ENCODE measurements at places on chromosomes 13 and 19.
A peak's percentile ranks its signal among the peaks of the same experiment; 100 is the strongest.

- DNase-seq: no peak
Observed at GRCh38 chr13:44133626-44134025, 240.0 kb upstream of the SERP2 start.

- no peak for DNase-seq
Observed at GRCh38 chr13:84845907-84846619, 953.2 kb downstream of the SLITRK6 start.

GRCh38 chr19:4362101-4362828 is 18.9 kb downstream of the MPND start:
- no peak for DNase-seq

- no peak for DNase-seq
Observed at GRCh38 chr19:32178956-32179355, 166.5 kb upstream of the ZNF507 start.

GRCh38 chr19:4238831-4239230 is 8.0 kb upstream of the YJU2 start:
- DNase-seq: no peak

DNA sequence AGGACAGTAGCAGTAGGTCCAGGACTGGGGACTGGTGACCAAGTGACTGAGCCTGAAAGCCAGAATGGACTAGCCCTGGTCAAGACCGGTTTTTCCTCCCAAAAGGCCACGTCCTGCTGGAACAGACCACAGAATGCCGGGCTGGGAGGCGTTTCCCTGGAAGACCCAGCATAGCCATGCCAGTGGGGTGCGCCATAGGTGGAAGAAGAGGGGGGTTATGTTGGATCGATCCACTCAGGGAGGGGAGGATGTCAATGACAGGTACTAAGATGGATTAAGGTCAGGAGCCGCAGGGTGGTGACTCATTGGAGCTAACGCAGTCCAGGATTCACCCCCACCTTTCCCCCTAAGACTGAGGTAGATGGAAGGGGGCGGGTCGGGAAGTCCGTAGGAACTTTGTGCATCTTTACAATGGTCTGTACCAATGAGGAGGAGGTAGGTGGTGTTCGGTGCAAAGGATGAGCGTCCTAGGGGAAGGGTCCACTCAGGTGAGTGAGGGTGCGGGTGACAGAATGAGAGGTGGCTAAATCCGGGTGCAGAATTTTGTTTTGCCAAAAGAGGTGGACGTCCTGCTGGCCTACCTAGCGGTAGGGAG is 21.0 kb downstream of the VASP start:
- DNase-seq: no peak

GRCh38 chr19:2337329-2337707 is 8.8 kb downstream of the SPPL2B start:
- peak; percentile 61 for DNase-seq

DNA sequence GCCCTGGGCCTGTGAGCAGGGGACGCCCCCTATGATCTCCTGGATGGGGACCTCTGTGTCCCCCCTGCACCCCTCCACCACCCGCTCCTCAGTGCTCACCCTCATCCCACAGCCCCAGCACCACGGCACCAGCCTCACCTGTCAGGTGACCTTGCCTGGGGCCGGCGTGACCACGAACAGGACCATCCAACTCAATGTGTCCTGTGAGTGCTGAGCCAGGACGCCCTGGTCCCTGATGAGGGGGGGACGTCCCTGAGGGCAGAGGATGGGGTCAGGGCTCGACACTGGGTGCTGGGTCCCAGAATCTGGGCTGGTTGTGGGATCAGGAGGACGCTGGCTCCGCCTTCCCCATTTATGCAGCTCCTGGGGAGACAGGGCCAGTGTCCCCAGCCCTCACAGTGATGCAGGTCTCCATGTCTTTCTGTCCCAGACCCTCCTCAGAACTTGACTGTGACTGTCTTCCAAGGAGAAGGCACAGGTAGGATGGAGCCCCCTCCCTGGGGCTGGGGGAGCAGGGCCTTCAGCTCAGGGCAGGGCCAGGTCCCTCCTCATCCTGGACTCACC is 2.5 kb downstream of the SIGLEC7 start:
- no peak for DNase-seq

- DNase-seq: no peak
Observed at GRCh38 chr13:105961438-105961837, 574.0 kb downstream of the EFNB2 start.

DNA sequence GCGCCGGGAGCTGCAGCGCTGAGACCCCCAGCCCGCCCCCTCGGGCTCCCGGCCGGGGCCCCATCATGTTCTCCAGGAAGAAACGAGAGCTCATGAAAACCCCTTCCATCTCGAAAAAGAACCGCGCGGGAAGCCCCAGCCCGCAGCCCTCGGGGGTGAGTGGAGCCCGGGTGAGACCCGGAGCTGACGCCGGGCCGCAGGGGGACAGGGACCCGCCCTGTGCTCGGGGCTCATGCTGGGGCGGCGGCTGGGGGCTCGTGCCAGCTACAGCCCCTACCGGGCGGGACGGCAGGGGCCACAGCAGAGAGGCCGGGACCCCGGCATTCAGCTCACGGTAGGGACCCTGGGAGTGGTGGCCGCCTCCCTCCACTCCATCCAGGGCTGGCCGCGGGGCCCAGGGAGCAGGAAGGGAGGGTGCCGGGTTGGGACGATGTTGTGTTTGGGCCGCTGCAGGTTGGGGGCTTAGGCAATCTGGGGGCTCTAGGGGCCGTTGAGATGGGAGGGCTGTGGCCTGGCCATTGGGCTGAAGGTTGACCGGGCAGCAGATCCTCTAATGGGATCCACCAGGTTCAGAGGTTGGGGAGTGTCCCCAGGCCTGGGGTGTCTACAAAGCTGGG is 482 bp downstream of the ARHGAP45 start:
- peak; percentile 51 for DNase-seq

- DNase-seq: no peak
Observed at GRCh38 chr19:2609389-2610116, 92.9 kb downstream of the GNG7 start.

- peak; percentile 52 for DNase-seq
Observed at GRCh38 chr19:54339646-54340358, 840 bp upstream of the LILRA4 start.

DNA sequence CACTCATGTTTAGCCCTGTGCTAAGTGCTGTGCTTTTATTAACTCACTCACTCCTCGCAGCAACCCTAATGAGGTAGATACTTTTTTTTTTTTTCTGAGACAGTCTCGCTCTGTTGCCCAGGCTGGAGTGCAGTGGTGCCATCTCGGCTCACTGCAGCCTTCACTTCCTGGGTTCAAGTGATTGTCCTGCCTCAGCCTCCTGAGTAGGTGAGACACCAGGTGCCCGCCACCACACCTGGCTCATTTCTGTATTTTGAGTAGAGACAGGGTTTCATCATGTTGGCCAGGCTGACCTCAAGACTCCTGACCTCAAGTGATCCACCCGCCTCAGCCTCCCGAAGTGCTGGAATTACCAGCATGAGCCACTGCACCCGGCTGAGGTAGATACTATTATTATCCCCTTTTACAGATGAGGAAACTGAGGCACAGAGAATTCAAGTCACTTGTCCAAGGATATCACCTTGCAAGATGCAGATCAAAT is 2.5 kb downstream of the ITPKC start:
- DNase-seq: no peak

- no peak for DNase-seq
Observed at GRCh38 chr13:37944869-37945442, 75.4 kb upstream of the TRPC4 start.

- DNase-seq: peak; percentile 70
Observed at GRCh38 chr19:14432791-14433553, at the start of gene PKN1. PKN1 (plus strand) TSS chr19:14433306; CDS start chr19:14433522, 216 bp downstream.

DNA sequence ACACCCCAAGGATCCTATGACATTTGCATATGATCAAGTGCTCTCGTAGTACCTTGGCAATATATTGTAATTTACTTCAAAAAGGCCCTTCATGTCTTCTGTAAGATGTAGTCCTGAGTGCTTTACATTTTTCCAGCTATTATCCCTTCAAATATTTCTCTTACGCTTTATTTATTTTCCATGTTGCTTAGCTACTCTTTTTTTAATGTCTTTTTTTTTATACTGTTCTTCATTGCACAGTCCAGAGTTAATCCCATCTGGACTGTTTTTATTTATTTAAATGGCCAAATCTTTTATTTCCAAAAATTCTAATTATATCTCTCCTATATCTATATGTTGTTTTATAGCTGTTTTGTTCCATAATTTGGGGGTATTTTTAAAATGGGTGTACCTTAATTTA is 371.3 kb downstream of the SLC7A1 start:
- no peak for DNase-seq

- DNase-seq: peak; percentile 94
Observed at GRCh38 chr13:50928659-50929462, 19.3 kb downstream of the RNASEH2B start.

DNA sequence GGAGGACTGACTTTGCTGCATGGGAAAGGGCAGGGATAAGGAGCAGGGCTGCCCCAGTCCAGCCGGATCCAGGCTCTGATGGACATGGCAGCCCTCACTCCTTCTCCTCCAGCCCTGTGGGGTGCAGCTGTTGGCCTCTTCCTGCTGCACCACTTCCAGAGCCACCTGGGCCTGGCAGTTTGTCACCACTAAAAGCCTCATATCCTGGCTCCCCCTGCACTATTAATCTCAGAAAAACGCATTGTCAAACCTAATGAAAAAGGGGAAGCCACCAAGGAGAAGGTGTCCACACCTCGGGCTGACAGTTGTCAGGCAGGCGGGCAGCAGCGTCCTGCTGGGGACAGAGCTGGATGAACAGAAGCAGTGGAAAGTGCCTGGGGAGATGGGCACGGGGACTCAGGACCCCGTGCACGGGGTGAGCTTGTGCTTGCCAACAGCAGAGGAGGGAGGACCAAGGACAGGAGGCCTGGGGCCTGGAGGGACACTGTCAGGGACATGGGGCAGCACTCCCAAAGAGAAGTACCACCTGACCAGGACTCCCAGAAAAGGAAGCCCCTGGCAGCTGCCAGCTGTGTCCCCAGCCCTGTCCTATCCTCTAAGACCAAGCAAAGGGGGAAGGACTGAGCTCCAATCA is 151.1 kb upstream of the TSHZ3 start:
- peak; percentile 3 for DNase-seq

DNA sequence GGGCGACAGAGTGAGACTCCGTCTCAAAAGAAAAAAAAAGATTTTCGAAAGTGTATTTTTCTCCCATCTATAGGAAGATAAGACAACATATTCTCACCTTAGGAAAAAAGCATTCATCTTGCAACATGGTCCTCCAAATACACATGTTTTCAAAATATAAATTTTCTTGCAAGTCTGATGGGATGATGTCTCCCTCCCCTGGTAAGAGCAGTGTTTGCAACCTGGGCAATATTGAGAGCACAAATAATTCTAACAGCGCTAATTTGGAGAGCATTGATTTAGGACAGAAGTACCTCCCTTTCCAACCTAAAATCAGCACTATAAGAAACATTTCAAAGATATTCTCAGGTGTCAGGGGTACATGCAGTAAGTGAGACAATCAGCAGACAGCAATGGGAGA is 61.0 kb upstream of the SHISA2 start:
- DNase-seq: peak; percentile 5

- peak; percentile 82 for DNase-seq
Observed at GRCh38 chr19:58518256-58519086, 1.1 kb downstream of the ZBTB45 start.

GRCh38 chr19:58166708-58167280 is 16.1 kb upstream of the ZNF274 start:
- DNase-seq: peak; percentile 11

DNA sequence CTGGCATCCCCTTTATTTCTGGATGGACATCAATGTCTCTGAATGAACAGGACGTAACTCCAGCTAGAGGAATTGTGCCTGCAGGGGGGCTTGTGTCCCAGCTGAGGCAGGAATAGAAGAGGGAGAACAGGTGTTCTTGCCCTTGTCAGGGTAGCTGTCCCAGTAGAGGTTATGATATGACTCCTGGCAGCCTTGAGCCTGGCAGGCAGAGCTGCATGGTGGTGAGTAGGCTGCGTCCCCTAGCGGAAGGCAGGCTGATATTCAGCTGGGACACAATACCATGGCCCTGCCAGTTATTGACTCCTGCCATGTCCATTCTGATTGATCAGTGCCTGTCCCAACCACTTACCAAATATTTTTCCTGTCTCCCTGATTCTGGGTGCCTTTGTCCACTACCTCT is 197.2 kb downstream of the RAP2A start:
- DNase-seq: no peak

DNA sequence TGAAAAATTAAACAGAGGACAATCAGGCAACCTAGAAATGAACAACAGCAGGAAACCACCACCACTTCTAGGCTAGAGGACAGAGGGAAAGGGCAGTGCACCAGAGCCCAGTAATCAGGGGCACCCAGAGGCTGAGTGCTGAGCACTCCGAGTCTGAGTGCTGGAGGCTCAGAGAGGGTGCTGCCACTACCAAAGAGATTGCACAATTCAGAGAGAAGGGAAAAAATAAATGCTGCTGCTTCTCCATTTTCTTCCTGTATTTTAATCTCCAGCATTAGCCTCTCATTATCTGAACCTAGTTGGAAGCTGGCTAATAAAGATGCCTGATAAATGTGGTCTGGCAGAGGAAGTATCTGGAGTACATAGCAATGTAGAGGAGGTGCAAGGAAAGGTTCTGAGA is 11.8 kb upstream of the ZNF175 start:
- DNase-seq: no peak

DNA sequence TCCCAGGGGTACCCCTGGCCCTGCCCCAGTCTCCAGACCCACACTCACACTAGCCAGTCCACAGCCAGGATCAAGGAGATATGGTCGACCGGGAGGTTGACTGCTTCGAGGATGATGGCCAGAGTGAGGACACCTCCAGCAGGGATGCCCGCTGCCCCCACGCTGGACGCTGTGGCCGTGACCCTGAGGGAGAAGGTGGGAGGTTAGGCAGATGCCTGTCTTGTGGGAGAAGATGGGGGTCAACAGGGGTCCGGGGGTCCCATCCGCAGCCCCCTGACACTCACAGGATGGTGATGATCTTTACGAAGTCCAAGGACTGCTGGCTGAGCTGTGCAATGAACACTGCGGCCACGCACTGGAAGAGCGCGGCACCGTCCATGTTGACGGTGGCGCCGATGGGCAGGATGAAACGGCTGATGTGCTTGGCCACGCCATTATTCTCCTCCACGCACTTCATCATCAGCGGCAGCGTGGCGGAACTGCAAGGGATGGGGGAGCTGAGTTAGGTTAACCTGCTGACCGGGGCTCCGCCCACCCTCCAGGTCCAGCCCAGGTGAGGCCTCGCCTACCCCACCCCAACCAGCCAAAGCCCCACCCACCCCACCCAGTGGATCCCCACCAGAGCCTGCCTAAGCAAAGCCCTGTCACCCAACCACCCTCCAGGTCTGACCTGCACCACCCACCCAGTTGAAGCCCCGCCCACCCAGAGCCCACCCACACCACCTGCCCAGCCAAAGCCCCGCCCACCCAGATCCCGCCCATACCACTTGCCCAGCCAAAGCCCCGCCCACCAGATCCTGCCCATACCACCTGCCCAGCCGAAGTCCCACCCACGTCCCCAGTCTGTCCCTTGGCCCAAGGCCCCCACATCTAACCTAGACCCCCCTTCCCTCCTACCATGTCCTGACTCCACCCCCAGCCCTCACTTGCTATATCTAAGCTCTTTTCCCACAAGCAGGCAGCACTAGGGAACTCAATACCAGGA is 11.2 kb downstream of the SLC1A5 start:
- peak; percentile 54 for DNase-seq

GRCh38 chr13:71096421-71096820 is 770.6 kb downstream of the DACH1 start:
- DNase-seq: no peak

Data from hematopoietic multipotent progenitor cell treated with erythropoietin and hydrocortisone succinate and interleukin-3 and kit ligand, for 6 days (in vitro differentiated cells).